ENCODE measurements at places on chromosomes 7 and 10.

GRCh38 chr7:13041368-13041988 is 354.0 kb downstream of the ARL4A start:
- no peak for DNase-seq

DNA sequence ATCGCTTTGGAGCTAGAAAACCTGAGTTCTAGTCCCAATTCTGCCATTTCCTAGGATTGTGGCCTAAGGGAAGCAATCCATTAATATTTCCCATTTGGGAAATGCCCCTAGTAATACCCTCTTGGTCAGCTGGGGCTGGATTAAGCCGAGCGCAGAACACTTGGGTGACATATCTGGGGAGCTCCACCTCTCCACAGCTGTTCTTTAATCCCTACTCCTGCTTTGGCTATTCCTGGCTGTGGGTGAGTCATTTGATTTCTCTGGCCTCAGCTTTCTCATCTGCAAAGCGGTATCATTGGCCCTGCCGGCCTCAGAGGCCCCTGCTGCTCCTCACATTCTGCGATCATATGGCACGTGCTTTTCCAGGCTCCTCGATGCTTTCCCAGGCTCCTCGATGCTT is 108.3 kb downstream of the BUB3 start:
- no peak for DNase-seq

- no peak for DNase-seq
Observed at GRCh38 chr7:55132890-55133551, 114.2 kb downstream of the EGFR start.

DNA sequence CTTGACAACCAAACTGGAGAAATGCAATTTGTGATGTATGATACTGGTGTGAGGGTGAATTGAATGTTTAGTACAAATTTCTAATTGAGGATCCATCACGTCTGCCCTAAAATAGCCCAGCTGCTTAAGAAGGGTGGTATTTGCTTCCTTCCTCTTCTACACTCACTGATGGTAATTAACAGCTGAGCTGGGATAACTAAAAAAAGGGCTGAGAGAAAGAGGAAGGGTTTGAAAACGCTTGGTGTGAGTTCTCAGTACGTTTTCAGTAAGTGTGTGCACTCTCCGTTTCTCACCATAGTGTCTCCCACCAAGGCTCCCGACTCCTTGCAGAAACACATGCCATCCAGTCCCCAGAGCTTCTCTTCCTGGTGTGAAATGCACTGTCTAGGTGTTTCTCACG is 54.3 kb downstream of the MAP3K8 start:
- DNase-seq: peak; percentile 83

GRCh38 chr10:47043928-47044538 is 132.8 kb downstream of the PTPN20 start:
- no peak for DNase-seq

DNA sequence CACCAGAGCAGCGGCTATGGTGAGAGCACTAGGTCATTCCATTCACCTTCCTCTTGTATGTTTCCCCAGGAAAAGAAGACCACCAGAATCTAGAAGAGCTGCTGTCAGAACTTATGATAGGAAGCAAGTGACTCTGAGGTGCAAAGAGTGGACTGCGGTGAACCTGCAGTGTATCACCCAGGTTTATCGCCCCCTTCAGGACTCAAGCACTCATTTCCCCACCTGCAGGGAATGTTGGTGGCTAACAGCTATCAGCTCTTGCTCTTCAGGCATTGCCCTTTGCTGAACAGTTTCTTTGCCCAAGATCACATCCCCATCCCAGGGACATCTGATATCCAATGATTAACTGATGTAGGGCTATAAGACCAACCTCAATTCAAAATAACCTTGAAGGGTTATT is 66.3 kb upstream of the IL6 start:
- DNase-seq: peak; percentile 1

DNA sequence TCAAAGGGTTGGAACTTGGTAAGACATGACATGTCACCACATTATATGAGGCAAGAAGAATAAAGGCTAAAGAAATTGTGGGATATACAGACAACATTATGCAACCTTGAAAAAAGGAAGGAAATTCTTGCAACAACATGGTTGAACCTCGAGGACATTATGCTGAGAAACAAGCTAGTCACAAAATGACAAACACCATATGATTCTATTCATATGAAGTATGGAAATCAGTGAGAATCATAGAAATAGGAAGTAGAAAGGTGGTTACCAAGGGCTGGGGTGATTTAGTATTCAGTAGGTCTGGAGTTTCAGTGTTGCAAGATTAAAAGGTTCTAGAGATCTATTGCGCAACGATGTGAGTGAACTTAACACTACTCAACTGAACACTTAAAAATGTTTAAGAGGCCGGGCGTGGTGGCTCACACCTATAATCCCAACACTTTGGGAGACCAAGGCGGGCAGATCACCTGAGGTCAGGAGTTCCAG is 126.9 kb upstream of the TBX20 start:
- peak; percentile 94 for DNase-seq

DNA sequence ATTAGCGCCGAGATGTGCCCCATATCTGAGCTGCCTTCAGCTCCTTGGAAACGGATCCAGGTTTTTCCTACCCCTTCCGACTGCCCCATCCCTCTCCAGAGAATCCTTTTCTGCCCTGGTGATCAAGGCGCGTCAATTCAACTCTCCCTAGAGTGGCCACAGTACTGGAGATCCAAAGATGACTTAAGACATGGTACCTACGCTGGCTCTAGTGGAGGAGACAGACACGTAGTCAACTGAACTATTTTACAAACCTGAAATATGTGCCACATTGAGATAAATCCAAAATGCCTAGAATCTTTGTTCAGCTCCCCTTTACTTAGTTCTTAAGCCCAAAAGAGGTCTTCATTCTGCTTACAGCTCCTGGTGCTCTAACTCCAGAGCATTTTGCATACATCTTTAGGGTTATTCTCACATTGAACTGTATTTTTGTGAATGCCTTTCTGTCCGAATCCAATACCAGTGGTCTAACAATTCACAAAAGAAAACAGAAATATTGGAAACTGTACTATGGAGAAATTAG is 444 bp upstream of the TNPO3 start:
- no peak for DNase-seq

- DNase-seq: no peak
Observed at GRCh38 chr7:16091701-16092310, 329.5 kb downstream of the CRPPA start.

All from AML-193 (cell line).